ENCODE measurements at places on chromosomes 4 and X. TPM values are rescaled to one million over a fixed set of nuclear protein-coding genes. Genes with fewer than 3 reads are reported as not detected.

The CWH43 gene
- total RNA-seq = not detected

The OGT gene
- 139 TPM for total RNA-seq

The CORIN gene
- total RNA-seq = 0.20 TPM

DNA sequence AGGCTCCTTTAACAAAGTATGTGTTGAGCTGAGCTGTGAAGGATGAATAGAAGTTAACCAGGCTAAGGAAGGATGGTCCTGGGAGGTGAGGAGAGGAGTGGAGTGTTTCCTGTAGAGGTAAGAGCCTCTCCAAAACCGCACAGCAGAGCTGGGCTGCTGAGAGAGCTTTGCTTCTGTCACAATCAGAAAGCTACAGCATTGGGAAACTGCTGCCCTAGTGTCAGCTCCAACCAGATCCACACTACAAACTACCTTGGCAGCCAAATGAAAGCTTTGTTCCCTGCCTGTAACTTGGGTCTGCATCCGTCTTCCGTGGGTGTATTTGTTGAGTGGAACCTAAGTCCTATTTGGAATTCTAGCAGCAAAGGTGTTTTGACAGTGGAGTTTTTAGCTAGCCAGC lies 91.8 kb downstream of the REPS2 start:
- no peaks in the 10 kb centered on the region for H3K27me3 ChIP-seq
- H3K27ac ChIP-seq = no peak overlapping the region
- H3K36me3 ChIP-seq = no peaks in the 10 kb centered on the region
- H3K4me3 ChIP-seq = no peak overlapping the region

DNA sequence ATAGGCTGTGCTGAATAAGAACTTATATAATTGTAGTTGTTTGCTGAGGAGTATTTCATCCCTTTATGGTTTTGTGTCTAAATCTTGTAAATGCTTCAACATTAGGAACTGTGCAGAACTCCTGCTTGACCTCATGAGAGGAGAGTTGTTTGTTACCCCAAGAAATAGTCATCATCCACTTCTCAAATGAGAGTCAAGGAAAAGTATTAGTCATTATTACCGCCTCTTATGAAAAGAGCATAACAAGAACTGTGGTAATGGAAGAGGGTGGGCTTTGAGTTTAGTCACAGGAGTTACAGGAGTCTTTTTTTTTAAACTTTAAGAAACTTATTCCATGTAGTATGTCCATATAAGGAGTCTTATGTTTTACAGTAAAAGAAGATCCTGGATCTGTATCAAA lies 132.9 kb downstream of the RAP1GDS1 start:
- no peak overlapping the region for H3K27ac ChIP-seq
- no peaks in the 10 kb centered on the region for H3K27me3 ChIP-seq
- no peak overlapping the region for H3K4me3 ChIP-seq
- no peaks in the 10 kb centered on the region for H3K36me3 ChIP-seq

DNA sequence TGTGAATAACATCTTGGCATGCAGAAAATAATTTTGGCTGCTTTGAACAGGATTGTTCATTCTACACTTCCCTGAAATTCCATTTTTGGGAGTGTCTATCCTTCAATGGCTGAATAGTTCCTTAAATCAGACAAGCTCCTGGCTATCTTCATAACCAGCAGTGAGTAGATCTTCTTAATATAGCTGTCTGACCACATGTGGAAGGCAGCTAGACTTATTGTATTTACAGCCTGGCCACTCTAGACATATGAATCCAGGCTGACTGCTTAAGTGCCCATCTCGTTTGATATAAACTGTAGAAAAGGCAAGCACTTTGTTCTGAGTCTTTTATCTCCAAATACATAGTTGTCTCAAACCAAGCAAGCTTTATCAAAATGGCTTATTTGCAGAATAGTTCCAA lies 40.0 kb downstream of the PWWP3B start:
- no peak overlapping the region for H3K4me3 ChIP-seq
- no peaks in the 10 kb centered on the region for H3K4me1 ChIP-seq
- no peaks in the 10 kb centered on the region for H3K27me3 ChIP-seq
- no peak for DNase-seq
- no peak overlapping the region for H3K27ac ChIP-seq

DNA sequence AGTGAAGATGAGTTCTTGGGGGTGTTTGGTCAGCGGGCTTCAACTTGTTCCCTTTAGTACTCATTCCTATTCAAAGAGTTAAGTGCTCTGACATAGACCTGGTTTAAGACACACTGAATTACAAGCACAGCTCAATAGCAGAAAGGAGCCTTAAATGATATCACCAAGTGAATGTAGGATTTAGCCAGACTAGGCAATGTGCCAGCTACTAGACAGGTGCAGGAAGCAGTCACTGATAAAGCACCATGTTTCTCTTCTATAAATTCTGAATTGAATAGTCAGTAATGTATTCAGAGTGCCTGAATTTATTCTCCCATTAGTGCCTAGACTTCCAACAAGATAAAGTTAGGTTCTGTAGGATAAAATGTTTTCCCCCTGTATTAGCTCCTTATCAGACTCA lies 63.6 kb downstream of the ASB9 start:
- H3K36me3 ChIP-seq = no peaks in the 10 kb centered on the region
- no peak for DNase-seq
- H3K27ac ChIP-seq = no peak overlapping the region
- no peaks in the 10 kb centered on the region for H3K27me3 ChIP-seq

- DNase-seq = no peak
- H3K4me1 ChIP-seq = peaks cover 6% of the 10 kb centered on the region
- H3K4me3 ChIP-seq = no peak overlapping the region
- H3K36me3 ChIP-seq = no peaks in the 10 kb centered on the region
- H3K27ac ChIP-seq = no peak overlapping the region
Observed at GRCh38 chr4:122661176-122662160, 40.6 kb upstream of the IL21 start.

DNA sequence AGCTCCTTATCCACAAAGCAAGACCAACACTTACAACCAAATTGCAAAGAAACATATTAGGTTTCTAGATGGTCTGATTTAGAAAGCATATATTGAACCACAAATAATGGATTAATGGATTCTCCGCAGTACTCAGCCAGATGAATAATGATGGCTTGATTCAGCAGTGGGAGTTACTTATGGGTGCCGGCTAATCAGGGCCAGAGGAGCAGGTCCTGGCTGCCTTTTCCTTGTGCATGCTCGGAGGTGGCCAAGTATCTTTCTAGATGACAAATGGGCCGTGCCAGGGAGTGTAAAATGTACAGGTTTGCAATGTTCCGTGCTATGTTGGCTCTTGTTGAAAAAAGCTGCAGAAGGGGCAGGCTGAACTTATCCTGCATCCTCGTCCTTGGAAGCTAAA lies 70.2 kb downstream of the VCX3A start:
- H3K27ac ChIP-seq = no peak overlapping the region
- H3K4me3 ChIP-seq = no peak overlapping the region
- DNase-seq = no peak
- no peaks in the 10 kb centered on the region for H3K27me3 ChIP-seq
- no peaks in the 10 kb centered on the region for H3K36me3 ChIP-seq

DNA sequence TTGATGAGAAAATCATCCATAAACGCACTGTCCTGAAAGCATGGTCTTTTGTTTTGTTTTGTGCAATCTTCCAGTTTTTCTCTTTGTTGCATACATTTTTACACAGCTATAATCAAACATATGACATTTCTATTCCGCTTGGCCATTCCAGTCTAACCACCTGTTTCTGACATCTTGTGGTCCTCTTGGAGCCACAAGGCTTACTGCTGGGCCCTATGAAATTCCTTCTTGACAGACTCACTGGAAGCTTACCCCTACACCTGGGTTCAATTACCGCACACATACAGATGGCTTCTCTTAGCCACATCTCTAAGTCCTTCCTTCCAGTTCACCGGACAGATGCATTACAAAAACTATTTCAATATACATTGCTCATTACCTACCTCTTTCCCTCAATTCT lies 72.4 kb downstream of the PAPSS1 start:
- no peaks in the 10 kb centered on the region for H3K27me3 ChIP-seq
- H3K36me3 ChIP-seq = peaks cover 12% of the 10 kb centered on the region
- no peak overlapping the region for H3K4me3 ChIP-seq
- H3K4me1 ChIP-seq = no peaks in the 10 kb centered on the region

DNA sequence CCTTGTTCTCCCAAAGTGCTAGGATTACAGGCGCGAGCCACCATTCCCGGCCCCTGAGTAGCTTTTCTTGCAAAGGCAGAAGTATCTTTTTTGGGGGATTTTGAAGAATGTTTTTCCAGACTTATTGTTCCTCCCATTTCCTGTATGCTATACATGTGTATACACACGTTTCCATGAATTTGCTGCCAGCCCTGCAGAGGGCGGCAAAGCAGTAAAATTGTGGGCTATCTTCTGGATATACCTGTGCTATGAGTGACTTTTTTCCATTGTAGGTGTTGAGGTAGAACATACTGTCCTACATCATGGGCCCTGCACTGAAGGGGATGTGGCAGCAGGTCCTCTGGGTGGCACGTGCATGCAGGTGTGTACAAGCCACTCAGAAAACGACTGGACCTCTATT lies 16.9 kb upstream of the MED28 start:
- DNase-seq = no peak
- no peak overlapping the region for H3K27ac ChIP-seq
- H3K4me1 ChIP-seq = no peaks in the 10 kb centered on the region
- peaks cover 29% of the 10 kb centered on the region for H3K36me3 ChIP-seq
- H3K27me3 ChIP-seq = no peaks in the 10 kb centered on the region
- H3K4me3 ChIP-seq = no peak overlapping the region
